ENCODE measurements at places on chromosomes 1 and 21.

DNA sequence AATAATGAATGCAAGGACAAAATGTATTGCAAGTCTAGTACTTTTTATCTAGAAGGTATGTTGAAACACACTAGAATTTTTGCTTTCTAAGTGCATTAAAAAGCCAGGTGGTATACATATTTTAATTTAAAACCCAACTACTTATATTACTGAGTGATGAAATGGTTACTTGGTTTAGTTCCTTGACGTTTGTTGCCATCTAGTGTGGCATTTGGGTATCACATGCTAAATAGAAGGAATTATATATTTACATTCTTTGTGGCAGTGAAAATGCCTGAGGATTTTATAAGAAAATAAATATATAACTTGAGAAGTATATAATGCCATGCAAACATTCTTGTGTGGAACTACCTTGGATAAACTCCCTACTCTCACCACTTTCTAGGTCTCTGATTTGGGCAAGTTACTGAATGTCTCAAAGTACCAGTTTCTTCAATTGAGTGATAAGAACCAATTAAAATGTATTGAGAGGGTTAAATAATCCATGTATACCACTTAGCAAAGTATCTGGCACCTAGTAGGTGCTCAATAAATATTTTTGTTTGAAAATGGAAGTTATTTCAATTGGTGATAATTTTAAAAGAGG lies 69.6 kb downstream of the SDCCAG8 start:
- DNase-seq = peak; percentile 17

DNA sequence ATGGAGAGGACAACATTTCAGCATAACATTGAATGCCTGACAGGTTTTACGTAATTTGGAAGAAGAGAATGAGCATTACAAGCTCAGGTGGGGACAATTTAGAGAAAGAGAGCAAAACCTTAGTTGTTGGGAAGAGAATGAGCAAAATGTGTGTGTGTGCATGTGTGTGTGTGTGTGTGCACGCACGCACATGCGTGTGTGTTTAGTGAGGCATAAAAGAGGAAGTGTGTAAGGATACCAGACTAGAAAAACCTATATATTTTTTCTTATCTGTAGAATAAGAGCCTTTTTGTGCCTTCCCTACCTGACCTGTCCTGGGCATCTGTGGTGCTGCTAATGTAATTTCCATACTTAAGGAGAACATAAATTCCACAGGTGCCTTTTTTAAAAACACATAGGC lies 99.0 kb upstream of the PLXNA2 start:
- no peak for DNase-seq

- no peak for DNase-seq
Measured at GRCh38 chr1:33893147-33893830, 29.4 kb downstream of the HMGB4 start.

- DNase-seq = no peak
Measured at GRCh38 chr1:4176841-4177240, 276.8 kb upstream of the C1orf174 start.

- DNase-seq = no peak
Measured at GRCh38 chr1:240618946-240619345, 7.0 kb upstream of the GREM2 start.

- DNase-seq = no peak
Measured at GRCh38 chr1:223770621-223771315, 58.4 kb downstream of the CAPN2 start.

GRCh38 chr1:109255678-109256077 lies 6.3 kb downstream of the CELSR2 start:
- no peak for DNase-seq

GRCh38 chr21:26935977-26936376 lies 30.9 kb downstream of the ADAMTS5 start:
- no peak for DNase-seq

- DNase-seq = no peak
Measured at GRCh38 chr21:35084869-35085268, 35.8 kb upstream of the RUNX1 start.

DNA sequence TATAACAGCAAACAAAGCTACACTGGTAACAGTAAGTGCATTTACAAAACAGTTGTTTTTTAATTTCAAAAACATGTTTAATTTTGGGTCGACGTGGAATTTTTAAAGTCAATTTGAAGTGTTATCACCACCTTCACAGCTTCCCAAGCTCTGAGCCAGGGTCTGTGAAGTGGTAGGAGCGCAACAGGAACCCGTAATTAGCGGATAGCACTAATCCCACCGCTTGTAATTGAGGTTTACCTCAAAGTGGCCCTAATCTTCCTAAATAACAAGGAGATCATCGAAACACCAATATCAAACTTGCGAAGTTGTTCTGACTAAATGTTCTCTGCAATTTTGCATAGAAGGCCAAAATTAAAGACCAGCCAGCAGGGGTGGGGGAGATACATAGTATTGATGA lies 18.8 kb downstream of the LBR start:
- DNase-seq = no peak

DNA sequence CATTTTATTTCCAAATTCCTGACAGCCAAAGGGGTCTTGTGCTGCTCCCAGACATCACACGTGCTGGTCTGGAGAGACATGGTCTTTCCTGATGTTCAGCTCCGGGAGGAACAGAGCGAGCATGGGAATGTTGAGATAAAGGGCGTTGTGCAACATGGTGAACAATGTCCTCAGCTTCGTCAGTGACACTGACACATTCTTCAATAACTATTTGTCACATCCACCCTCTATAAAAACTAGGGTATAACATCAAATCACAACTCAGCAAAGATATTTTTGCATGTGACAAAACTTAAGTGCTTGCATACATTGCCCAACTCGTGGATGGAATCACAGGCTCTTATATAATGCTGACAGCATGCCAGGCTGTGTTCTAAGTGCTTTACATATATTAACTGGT lies 42.4 kb upstream of the GRHL3 start:
- DNase-seq = no peak

DNA sequence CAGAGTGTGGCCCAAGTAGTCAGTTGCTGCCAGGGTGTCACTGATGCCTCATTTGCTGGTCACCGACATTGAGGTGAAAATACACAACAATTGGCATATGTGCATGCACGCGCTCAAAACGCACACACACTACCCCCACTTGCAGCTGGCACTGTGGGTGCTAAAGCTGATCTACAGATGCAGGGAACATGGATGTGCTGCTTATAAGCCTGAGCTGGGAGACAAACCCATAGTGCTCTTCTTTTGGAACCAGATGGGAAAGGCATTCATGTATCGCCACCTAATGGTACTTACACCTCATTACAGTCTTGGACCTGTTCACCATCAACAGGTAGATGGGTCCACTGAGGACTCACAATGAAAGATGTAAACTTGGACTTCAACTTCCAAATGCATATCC lies 70.3 kb upstream of the CAMK1G start:
- no peak for DNase-seq

DNA sequence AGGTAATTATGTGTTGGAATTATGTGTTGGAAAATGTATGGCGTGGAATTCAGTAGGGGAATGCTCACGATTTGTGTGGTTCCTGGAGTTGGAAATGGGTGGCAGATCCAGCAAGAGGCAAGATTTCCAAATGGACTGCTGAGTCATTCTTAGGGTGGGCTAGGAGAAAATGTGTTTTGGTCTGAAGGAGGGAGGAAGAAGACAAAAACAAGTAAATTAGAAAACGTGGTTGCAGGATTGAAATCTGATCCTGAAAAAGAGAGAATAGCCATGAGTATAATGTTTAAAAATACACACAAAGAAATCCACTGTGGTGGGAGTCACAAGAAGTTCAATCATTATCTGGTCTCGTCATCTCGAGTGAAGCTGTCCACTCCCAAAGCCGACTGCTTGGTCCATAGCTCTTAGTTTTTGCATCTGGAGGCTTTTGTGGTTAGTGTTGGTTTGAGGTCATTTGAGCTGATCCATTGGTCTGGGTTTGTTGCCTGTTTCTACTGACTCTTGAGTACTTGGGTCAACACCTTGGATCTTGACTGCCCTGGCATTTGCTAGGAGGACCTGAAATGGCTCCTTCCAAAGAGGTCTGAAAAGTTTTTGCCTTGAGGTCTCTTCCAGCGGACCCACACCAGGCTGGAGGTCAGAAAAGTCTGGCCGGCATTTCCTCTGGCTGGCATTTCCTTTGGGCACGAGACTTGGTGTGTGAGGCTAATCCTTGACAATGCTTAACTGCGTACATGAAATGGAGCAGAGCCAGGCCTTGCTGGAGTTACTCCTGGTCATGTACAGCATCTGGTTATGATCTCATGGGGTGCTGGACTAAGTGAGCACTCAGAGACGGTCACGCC lies 9.2 kb downstream of the MX2 start:
- no peak for DNase-seq

- no peak for DNase-seq
Measured at GRCh38 chr1:154158307-154159125, 3.6 kb upstream of the NUP210L start.

GRCh38 chr1:119544165-119544762 lies 37.3 kb downstream of the HSD3B1 start:
- DNase-seq = no peak
